ENCODE measurements at places on chromosomes 5 and 9. TPM values are rescaled to one million over a fixed set of nuclear protein-coding genes. Genes with fewer than 3 reads are reported as not detected.

The CNTLN gene
- 9.4 TPM for total RNA-seq

The SPARC gene
- 1,314 TPM for total RNA-seq

The CXCL14 gene
- 19.8 TPM for total RNA-seq

The HEXB gene
- 42.3 TPM for total RNA-seq

The RANBP3L gene
- total RNA-seq: 0.52 TPM

The PPIC gene
- 13.6 TPM for total RNA-seq

The BAAT gene
- 0.52 TPM for total RNA-seq

The OR2K2 gene
- not detected for total RNA-seq

The PCDHB8 gene
- total RNA-seq: 1.6 TPM

The PRSS3 gene
- 0.52 TPM for total RNA-seq

The FGF18 gene
- total RNA-seq: 3.1 TPM

The GARIN3 gene
- total RNA-seq: not detected

The SPATA31E1 gene
- total RNA-seq: not detected

The LRRC26 gene
- total RNA-seq: not detected

The AKNA gene
- 6.3 TPM for total RNA-seq

The DOK3 gene
- total RNA-seq: 5.7 TPM

The CCDC187 gene
- total RNA-seq: under 0.01 TPM

The CLTA gene
- total RNA-seq: 114 TPM

The CDK7 gene
- total RNA-seq: 31.3 TPM

The C7 gene
- 15.1 TPM for total RNA-seq

The LCN12 gene
- total RNA-seq: not detected

The C9orf152 gene
- total RNA-seq: not detected

The PIP5KL1 gene
- not detected for total RNA-seq

The TMEM245 gene
- total RNA-seq: 62.6 TPM

The TMEM8B gene
- total RNA-seq: 2.6 TPM

The CMBL gene
- 34.4 TPM for total RNA-seq

The FGF10 gene
- 4.7 TPM for total RNA-seq

The SH3RF2 gene
- total RNA-seq: 3.7 TPM

The TMEM171 gene
- not detected for total RNA-seq

The SERF1A gene
- total RNA-seq: 15.7 TPM

The LAMC3 gene
- 0.52 TPM for total RNA-seq

The EPB41L4B gene
- 6.8 TPM for total RNA-seq

The TMEM252 gene
- not detected for total RNA-seq

The IL13 gene
- not detected for total RNA-seq

The SPATA24 gene
- 12.0 TPM for total RNA-seq

The SLC6A3 gene
- not detected for total RNA-seq

The HTR4 gene
- total RNA-seq: not detected

The UNC5A gene
- total RNA-seq: not detected

The TNFSF8 gene
- total RNA-seq: 1.0 TPM

The CTXN3 gene
- 1.0 TPM for total RNA-seq

The SMIM33 gene
- total RNA-seq: not detected

The TMC1 gene
- total RNA-seq: 0.52 TPM

The SLC4A9 gene
- not detected for total RNA-seq

The NFIB gene
- total RNA-seq: 95.0 TPM

The BTNL9 gene
- 9.9 TPM for total RNA-seq

The DDX4 gene
- not detected for total RNA-seq

The ADGRD2 gene
- total RNA-seq: not detected

The CARTPT gene
- total RNA-seq: not detected

The WNK2 gene
- 4.7 TPM for total RNA-seq

The TBC1D13 gene
- total RNA-seq: 9.4 TPM

The C5orf58 gene
- total RNA-seq: not detected

The FGF1 gene
- 2.6 TPM for total RNA-seq

The PITX1 gene
- 2.6 TPM for total RNA-seq

The MUSK gene
- total RNA-seq: 8.4 TPM

The LURAP1L gene
- 14.1 TPM for total RNA-seq

The GFI1B gene
- total RNA-seq: 1.0 TPM

The ITGA2 gene
- 15.7 TPM for total RNA-seq

The SOHLH1 gene
- under 0.01 TPM for total RNA-seq

All from skeletal muscle tissue (tissue), 5 donors.